ENCODE measurements at places on chromosomes 5 and 9.

DNA sequence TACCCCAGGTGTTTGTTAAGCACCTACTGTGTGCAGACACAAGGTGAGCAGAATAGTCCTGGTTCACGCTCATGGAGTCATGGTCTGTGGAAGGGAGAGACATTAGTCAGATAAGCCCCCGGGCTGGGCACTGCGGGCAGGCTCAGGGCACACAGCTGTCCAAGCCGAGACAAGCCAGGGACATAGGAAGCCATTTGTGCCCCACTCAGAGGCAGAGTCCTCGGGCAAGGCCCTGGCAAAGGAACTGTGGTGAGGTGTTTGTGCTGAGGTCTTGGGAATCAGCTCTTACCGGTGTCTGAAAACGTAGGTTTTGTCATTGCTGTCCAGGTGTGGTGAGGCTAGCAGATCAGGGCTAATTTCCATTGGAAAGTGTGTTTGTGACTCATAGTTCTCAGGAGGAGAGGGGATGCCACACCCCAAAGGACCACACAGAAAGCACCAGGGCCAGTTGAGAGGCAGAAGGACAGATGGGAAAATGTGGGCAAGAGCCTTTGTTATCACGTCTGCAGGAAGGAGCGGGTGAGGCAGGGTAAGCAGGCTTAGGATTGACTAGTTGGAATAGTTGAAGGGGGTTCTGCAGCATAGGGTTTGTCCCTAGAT is 46.1 kb upstream of the NEURL1B start:
- no peak for DNase-seq

DNA sequence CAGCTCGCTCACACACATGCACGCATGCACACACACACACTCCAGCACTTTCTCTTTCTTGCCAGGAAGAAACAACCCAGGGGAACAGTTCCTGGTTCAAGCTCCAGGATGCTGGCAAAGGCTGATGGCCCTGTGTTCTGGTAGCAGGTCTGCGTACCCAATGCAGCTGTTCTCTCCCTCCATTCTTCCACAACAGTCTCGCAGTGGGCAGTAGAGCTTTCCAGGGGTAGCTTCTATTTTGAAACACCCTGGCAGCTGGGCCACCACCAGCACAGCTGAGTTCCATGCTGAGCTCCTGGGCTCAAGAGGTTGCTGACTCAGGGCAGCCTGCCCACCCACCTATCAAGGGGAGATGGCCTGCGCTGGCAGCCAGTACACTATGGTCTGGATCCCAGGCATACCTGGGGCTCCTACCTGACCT is 4.7 kb downstream of the VDAC1 start:
- no peak for DNase-seq

DNA sequence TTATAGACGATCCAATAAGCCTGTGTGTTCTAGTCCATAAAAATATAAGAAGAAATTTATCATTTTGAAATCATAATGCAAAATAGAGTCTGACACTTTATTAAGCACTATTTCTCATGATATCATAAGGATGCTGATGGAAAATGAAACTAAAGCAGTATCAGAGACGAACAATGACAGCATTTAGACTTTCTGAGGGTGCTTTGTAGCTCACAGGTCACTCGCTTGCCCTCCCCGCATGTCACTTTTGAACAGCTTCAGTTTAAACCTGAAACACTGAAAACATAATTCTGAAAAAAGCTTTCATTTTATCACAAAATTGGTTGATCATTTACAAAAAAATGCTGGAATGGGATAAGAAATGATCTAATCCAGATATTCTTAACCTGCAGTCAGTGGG is 247.1 kb downstream of the EBF1 start:
- DNase-seq, result no peak

DNA sequence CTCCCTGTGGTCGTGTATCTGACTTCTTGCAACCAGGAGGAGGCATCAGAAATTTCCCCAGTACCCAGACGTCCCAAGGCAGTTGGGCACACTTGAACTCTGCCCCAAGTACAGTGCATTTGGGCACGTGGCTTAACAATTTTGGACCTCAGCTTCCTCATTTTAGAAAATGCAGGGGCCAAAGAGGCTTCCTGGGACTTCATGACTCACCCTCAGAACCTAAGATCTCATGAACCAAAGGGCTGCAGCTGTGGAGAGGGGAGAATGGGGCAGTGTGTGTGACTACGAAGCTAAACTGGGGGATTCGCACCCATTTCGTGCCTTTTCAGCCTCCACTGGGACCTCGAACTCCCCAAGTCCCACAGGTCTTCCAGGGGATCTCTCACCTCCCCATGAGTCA is 59.2 kb downstream of the SYK start:
- DNase-seq, result no peak

GRCh38 chr9:5554254-5554653 is 43.9 kb downstream of the PDCD1LG2 start:
- DNase-seq, result no peak

DNA sequence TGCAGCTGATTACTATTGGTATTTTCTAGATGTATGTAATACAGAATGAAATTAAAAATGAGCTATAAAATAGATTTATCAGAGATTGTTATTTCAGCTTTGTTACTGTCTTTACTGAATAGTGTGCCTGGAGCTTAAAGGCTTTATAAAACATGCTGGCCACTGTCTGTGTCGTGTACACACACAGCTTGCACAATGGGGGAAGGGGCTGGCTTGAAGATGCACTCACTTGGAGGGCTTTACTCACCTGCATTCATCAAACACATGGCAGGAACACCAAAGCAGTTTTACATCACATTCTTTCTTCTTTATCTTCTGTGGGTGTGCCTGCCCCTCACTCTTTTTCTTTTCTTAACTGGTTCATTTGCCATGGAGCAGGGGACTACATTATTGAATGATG is 60.9 kb downstream of the TLE4 start:
- no peak for DNase-seq

DNA sequence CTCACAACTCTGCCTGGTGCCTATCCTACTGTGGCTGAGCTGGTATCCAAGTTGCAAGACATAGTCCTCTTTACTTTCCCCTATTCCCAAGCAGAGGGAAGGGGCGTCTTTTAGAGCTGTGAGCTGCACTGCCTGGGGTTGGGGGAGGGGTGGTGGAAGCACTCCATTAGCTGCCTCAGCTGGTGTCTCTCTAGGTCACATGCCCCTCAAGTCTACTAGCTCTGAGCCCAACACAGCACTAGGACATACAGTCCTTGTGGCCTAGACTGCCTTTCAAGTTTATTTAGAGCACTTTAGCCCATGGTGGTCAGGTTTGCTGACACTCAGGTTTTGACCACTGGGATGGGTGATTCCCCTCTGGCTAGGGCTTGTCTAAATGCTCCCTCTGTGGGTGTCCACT is 54.7 kb downstream of the SREK1 start:
- DNase-seq, result no peak

GRCh38 chr5:135999406-136000139 is 29.2 kb upstream of the TGFBI start:
- DNase-seq, result no peak

GRCh38 chr9:137660144-137660543 is 41.3 kb downstream of the EHMT1 start:
- no peak for DNase-seq

- no peak for DNase-seq
Observed at GRCh38 chr5:150618163-150618562, 22.3 kb upstream of the SYNPO start.

- DNase-seq, result no peak
Observed at GRCh38 chr5:4222147-4222546, 626.5 kb downstream of the IRX1 start.

GRCh38 chr9:133130685-133131244 is 9.7 kb upstream of the RALGDS start:
- DNase-seq, result no peak

DNA sequence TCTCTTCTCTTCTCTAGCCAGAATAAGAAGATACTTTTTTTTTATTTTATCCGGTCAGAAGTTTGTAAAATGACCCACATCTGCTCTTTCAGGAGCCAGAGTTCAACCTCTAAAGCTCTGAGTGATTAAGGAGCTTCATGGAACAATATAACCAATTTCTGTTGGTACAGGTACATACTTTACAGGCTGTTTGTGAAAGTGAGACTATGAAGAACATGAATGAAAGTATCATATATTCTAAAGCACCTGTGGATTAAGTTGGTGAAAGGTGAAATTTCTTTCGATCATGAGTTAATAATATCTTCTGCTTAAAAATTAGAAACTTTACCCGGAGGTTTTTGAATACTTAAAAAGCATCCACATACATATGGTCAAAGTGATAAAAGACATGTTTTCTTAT is 65.2 kb downstream of the DMRT2 start:
- DNase-seq, result no peak

DNA sequence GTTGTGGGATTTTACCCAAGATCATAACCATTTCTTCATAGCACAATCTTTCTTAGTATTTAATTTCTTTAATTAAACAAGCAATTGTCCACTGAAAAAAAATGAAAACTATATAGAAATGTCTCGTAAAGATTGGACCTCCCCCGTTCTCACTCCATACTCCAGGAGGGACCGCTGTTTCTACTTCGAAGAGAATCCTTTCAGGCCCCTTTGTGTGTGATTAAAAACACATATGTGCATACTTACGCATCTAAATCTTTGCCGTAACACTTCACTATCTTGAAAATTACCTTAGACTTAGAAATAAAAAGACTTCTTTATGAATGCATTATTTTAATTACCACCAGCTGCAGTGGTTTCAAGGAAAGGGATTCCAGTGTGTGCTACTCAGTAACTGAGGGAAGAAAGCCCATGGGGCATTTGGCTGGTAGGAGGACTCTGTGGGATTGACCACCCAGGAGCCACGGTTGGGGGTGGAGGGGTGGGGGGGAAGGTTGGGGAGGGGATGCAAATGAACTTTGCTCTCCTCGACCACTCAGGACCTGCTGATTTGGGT is 209.1 kb downstream of the FAM114A2 start:
- no peak for DNase-seq

- DNase-seq, result no peak
Observed at GRCh38 chr5:139494256-139494655, 11.7 kb upstream of the STING1 start.

DNA sequence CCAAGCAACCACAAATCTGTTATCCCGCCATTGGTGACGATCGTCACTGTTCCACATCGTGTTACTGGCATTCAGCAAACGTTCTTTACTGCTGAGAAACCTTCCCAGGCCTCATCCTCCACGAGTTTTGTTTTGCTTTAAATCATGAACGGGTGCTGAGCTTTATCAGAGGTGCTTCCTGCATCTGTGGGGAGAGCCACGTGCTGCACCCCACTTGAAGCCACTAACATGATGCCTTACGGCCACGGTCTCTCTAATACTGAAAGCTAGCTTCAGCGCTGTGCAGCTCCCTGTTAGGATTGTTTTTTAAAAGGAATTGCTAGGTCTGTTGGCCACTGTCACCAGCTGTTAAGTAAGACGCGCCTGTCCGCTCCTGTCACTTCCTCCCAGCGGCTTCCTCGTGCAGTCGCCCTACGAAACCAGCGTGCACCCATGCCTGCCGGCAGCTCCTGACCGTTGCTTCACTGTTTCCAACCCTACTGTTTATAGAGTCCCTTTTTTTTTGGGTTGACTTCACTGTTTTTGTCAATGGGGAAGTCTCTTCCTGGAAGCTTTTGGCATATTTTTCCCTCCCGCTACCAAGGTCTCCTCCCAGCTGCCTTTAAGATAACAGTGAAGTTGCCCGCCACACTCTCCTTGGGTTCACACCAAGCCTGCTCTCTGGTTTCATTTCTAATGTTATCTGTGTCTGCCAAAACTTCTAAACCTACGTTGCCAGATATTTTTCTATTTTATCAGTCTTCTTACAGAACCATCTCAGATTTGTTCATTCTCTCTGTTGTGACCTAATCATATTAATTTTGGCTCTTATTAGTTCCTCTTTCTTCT is 20.3 kb downstream of the LPCAT1 start:
- DNase-seq, result no peak

DNA sequence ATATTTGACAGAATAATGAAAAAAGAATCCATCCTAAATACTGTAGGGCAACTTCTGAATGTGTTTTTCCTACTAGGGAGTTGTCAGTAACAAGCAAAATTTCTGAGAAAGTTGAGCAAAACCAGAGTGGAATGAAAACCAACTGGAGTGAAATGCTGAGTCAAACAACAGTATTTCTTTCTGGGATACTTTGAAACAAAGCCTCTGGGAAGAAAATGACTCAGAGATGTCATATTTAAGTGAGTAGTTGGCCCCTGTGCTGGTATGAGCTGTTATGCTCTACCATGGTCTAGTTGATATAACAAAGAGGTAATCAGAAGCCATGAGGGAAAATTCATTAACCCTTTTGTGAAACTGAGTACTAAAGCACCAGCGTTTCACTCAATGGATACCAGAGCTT is 372.1 kb upstream of the C9orf72 start:
- DNase-seq, result no peak

GRCh38 chr5:168346417-168346816 is 55.0 kb downstream of the WWC1 start:
- no peak for DNase-seq
